ENCODE measurements at places on chromosomes 1 and 21. TPM values are rescaled to one million over a fixed set of nuclear protein-coding genes. Genes with fewer than 3 reads are reported as not detected.

DNA sequence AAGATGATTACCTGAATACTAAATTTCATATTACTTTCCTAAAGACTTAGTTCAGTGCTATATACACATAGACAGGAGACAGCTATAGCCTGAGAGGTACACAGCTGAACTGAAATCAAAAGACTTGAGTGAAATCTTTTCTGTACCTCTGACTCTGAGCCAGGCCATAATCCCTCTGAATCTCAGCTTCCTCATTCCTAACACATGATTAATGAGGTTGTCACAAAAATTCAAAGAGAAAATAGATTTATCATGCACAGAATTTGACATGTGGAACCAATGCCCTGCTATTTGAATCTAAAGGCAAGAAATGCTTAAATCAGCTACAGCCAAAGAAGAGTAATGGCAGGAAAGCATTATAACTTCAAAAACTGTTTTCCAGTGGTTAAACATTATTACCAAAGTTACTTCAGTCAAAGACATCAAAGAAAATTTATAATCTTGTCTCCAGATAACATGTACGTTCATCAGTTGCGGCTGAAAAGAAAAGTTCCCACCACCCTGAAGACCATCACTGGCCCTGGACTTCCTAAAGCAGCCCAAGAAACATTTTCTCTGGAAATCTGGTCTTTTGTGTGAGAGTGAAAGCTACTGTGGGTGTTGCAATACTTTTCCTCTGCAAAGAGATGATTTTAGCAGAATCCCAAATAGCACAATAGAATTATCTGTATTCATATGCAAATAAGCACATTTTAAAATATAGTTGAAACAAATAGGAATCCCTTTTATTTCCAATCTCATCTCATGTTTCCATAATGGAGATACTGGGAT lies 13.8 kb upstream of the ATP1A1 start:
- H3K27me3 ChIP-seq: no peaks in the 10 kb centered on the region
- DNase-seq: no peak
- H3K4me1 ChIP-seq: peaks cover 9% of the 10 kb centered on the region

Gene ETV3L
- not detected for total RNA-seq

DNA sequence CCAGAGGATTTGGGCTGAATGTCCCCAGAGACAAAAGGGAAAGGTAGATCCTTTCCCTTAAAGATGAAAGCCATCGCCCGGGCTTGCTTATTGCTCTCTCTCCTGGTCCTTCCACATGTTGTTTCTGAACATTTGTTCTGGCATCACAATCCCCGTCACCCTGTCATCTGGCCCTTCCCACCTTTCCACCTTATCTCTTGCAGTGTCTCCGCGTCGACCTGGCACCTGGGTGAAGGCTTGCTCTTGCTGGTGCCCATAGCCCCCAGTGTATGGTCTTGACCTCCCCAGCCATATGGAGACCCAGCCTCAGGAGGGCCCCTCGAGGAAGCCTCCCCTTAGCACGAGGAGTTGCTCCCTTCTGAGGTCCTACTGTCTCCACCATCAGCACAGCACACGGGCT lies 64.6 kb downstream of the ATP5PO start:
- DNase-seq: no peak
- no peak overlapping the region for H3K4me3 ChIP-seq

DNA sequence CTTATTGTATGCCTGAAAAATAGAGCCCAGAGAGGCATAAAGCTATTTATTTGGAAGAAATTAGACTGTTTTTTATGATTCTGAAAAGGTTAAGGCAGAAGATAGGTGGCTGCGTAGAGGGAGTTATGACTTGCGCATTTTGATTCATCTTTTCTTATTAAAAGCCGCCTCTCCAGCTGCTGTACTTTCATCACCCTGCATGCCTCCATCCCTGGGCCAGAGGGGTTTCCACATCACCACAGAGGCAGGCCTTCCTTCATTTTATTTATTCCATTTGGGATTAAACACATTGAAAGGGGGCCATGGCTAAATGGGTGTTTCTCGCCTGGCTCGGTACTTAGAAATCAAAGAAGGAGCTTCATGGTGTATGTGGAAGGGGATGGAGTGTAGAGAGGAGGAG lies 14.6 kb upstream of the RGS8 start:
- no peaks in the 10 kb centered on the region for H3K4me1 ChIP-seq
- no peaks in the 10 kb centered on the region for H3K36me3 ChIP-seq
- H3K4me3 ChIP-seq: no peak overlapping the region
- H3K27me3 ChIP-seq: peaks cover 31% of the 10 kb centered on the region
- DNase-seq: no peak
- no peak overlapping the region for H3K27ac ChIP-seq

Gene FAM163A
- not detected for total RNA-seq

DNA sequence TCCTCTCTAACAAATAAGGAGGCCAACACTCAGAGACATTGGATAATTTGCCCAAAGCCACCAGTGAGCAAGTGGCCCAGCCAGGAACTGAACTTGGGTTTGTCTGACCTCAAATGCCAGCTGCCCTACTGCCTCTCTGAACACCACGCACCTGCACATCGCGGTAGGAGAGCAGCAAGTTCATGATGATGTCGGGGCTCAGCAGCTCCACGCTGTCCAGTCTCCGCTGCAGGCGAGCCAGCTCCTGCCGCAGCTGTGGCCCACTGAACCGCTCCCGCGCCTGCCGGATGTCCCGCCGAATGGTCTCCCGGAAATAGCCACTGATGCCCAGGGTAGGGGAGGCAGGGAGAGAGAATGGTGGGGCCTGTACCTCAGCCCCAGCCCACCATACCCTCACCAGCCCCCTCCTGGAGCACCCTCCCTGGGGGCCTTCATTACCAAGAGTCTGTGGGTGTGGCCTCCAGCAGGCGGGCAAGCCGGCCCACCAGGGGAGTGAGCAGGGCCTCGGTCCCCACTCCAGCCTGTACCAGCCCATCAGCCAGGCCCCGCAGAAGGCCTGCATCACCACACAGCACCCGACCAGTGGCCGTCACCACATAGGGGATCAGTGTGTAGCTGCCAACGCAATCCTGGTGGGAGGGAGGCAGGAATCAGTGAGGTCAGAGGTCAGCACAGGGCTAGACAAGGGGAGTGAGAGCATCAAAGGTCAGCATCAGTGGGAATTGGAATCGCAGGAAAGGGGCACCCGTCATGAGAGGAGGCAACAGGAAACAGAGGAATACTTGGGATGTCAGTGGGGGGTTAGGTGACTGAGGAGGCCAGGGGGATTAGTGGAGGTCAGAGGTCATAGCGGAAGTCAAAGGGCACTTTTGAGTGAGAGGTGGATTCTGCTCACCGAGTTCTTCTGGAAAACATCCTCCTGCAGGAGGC lies 2.7 kb downstream of the MAP3K6 start:
- H3K27me3 ChIP-seq: peaks cover under 1% of the 10 kb centered on the region
- no peak overlapping the region for H3K27ac ChIP-seq
- H3K4me1 ChIP-seq: peaks cover 22% of the 10 kb centered on the region
- no peak for DNase-seq
- H3K4me3 ChIP-seq: no peak overlapping the region
- no peaks in the 10 kb centered on the region for H3K36me3 ChIP-seq

DNA sequence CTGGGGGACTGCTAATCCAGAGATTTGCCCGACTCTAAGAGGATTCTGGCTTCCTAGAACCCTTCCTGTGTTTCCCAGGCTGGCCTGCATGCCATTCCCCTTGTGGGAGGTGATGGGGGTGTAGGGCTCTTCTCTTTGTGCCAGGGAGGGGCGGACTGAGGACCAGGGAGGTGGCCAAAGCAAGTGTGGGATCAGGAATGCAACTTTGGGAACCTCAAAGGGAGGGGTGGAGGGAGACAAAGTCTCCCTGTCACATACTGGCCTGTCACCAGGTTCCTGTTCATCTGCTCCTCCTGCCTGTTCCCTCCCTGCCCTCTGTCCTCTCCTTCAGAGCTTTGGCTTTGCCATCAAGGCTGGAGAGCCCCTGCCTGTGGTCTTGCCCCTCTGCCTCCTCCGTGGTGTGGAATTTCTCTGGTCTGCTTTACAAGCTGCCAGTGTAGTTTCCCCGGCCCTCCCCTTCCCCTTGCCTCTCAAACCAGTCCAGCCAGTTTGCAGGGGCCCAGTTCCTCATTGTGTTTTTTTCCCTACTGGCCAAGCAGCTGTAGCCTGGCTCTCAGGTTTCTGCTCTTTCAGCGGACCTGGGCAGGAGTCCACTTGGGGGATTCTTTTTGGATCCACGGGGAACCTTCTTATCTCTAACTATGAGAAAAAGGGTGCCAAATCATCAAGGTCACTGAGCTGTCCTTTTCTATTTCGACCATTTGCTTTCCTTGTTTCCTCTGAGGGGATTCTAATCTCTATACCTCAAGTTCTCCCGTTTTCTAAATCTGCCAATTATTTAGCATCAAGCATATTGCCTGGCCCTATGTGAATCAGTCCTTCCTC lies 1.8 kb downstream of the CGN start:
- no peak overlapping the region for H3K27ac ChIP-seq
- peaks cover 27% of the 10 kb centered on the region for H3K4me1 ChIP-seq
- peak overlapping the region; percentile 4 for H3K4me3 ChIP-seq
- H3K36me3 ChIP-seq: no peaks in the 10 kb centered on the region
- H3K27me3 ChIP-seq: no peaks in the 10 kb centered on the region

DNA sequence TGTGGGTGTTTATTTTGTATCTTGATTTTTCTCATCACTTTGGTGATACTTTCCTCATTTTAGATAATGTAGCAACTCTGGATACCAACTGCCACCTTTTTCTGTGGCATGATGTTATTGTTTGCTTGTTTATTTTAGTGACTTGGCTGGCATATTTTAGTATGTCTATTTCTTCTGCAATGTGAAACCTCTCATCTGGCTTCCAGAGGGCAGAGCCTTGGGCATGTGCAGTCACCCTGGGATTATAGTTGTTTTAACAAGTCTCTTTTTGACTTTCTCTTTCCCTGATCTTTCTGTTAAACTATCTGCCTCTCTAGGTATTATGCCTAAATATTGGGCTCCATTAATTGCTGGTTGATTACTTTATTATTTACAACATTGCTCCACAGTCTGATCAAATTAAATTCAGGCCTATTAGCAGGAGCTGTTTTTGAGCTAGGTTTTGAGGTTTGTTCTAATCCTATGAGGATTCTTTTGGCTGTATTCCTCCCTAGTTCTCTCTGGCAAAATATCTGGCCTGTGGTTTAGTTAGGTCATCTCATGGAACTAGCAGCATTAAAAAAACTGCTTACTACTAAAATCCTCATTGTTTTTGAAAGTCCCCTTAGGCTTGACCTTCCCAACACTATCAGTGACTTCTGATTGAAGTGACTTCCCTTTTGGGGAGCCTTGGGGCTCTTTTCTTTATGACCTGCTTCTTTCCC lies 86.4 kb upstream of the FAM78B start:
- H3K27ac ChIP-seq: no peak overlapping the region
- no peaks in the 10 kb centered on the region for H3K27me3 ChIP-seq
- H3K4me1 ChIP-seq: no peaks in the 10 kb centered on the region
- H3K36me3 ChIP-seq: no peaks in the 10 kb centered on the region
- DNase-seq: no peak

- H3K4me3 ChIP-seq: no peak overlapping the region
- no peaks in the 10 kb centered on the region for H3K36me3 ChIP-seq
- no peak for DNase-seq
- no peak overlapping the region for H3K27ac ChIP-seq
- peaks cover 23% of the 10 kb centered on the region for H3K4me1 ChIP-seq
Measured at GRCh38 chr1:226449823-226450222, 41.9 kb upstream of the PARP1 start.

Gene CD53
- total RNA-seq: 251 TPM

DNA sequence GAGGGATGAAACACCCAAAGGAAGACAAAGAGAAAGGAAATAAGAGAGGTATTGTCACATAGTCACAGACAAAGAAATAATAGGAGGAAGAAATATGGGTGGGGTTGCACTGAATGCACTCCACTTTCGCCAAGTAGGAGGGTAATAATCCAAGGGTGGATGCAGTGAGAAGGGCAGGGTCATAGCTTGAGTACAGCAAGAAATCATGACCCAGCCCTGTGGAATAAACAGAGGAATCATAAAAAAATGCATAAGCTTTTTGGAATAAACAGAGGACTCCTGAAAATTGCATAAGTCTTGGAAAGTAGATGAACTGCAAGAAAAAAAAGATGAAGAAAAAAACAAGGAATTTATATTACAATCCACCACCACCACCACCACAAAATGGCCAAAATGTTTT lies 53.1 kb upstream of the CD55 start:
- H3K4me1 ChIP-seq: no peaks in the 10 kb centered on the region
- no peaks in the 10 kb centered on the region for H3K27me3 ChIP-seq
- no peak overlapping the region for H3K27ac ChIP-seq

GRCh38 chr1:107299521-107299920 lies 158.7 kb downstream of the NTNG1 start:
- no peaks in the 10 kb centered on the region for H3K4me1 ChIP-seq
- H3K27me3 ChIP-seq: no peaks in the 10 kb centered on the region
- no peak for DNase-seq
- no peak overlapping the region for H3K27ac ChIP-seq

DNA sequence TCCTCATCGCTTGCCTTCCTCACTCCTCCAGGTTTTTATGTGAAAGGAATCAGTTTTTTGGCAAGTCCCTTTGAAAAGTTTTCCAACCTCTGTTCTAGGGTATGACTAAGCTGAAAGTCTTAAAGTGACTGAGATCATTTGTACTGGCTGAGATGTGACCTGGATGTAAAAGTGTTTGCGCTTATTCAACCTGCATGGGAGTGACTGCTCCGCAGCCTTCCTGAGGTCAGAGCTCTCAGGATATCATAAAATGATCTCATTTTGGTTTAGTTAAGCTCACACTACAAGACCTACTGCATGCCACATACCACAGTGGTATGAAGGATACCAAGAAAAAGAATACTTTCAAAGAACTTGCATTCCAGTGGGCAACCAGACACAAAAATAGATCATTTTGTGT lies 29.8 kb upstream of the TADA1 start:
- H3K36me3 ChIP-seq: no peaks in the 10 kb centered on the region
- H3K4me3 ChIP-seq: no peak overlapping the region
- DNase-seq: peak; percentile 29
- no peak overlapping the region for H3K27ac ChIP-seq
- peaks cover 14% of the 10 kb centered on the region for H3K4me1 ChIP-seq

Measured in activated CD8-positive, alpha-beta T cell treated with anti-CD3 and anti-CD28 coated beads for 36 hours (primary cell).